Activated CD4-positive, alpha-beta T cell treated with anti-CD3 and anti-CD28 coated beads, Interleukin-2, amount 50 U/mL, for 48 hours (primary cell): ENCODE measurements at places on chromosomes 2 and 18.

- no peak for DNase-seq
These were observed 41.9 kb downstream of the TNFRSF11A start for GRCh38 chr18:62366992-62367391.

GRCh38 chr2:230258483-230258882, 32.9 kb downstream of the SP140 start:
- no peak for DNase-seq

- DNase-seq: no peak
These were observed 58.4 kb downstream of the TCF4 start for GRCh38 chr18:55529581-55529980.

DNA sequence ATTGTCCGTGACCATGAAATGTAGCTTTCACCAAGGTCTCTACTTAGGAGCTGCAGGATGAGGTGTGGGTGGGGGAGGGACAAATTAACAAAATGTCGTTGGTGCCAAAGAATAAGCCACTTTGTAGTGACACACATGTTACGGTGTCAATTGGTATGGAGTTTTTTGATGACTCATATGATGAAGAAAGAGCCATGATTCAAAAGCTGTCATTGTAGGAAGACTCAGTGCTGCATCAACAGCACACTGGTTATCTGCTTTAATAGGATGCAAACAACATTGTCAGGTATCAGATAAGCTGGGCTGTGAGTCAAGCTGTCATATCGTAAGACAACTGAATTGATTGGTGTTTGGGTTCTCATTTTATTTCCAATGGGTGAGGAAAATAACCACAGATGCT, 36.6 kb upstream of the BOD1L2 start:
- DNase-seq: no peak

GRCh38 chr2:190097115-190097514, 34.6 kb upstream of the MSTN start:
- no peak for DNase-seq

DNA sequence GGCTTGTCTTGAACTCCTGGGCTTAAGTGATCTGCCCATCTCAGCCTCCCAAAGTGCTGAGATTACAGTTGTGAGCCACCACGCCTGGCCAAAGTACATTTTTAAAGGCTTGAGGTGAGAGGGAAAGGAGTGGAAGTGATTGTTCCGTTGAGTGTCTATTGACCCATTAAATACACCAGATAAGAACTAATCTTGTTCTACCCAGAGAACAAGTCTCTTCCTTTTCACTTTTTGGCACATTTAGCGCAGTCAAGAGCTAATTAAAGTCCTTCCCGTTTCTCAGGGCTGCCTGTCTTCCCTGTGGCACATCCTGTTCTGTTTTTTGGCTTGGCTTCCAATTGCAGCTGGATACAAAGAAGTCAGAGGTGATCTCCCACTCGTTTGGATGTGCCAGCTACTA, 172.3 kb downstream of the ALPK2 start:
- DNase-seq: no peak

DNA sequence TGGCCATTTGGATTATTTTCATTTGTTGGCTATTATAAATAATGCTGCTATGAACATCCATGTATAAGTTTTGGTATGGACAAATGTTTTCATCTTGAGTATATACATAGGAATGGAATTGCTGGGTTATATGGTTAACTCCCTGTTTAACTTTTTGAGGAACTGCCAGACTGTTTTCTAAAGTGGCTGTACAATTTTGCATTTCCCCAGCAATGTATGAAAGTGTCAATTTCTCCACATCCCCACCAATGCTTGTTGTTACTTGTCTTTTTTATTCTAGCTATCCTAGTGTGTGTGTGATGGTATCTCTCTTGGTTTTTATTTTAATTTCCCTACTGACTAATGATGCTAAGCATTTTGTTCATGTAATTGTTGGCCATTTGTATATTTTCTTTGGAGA, 90.6 kb upstream of the CYP26B1 start:
- DNase-seq: no peak
